Activated CD8-positive, alpha-beta memory T cell treated with anti-CD3 and anti-CD28 coated beads, Interleukin-2, amount 10 ng/mL, durations not matched to agents 7 days and 5 days (primary cell): ENCODE measurements at places on chromosomes 16 and 17. TPM values are rescaled to one million over a fixed set of nuclear protein-coding genes. Genes with fewer than 3 reads are reported as not detected.

Gene CLEC18A
- total RNA-seq = 0.29 TPM

Gene MT1F
- total RNA-seq = 11.4 TPM

Gene MFAP4
- total RNA-seq = not detected

Gene TBC1D3B
- total RNA-seq = 5.8 TPM

Gene OTOA
- total RNA-seq = 0.38 TPM

Gene MYH11
- not detected for total RNA-seq

Gene ANKS4B
- total RNA-seq = not detected

Gene TERB1
- total RNA-seq = not detected

DNA sequence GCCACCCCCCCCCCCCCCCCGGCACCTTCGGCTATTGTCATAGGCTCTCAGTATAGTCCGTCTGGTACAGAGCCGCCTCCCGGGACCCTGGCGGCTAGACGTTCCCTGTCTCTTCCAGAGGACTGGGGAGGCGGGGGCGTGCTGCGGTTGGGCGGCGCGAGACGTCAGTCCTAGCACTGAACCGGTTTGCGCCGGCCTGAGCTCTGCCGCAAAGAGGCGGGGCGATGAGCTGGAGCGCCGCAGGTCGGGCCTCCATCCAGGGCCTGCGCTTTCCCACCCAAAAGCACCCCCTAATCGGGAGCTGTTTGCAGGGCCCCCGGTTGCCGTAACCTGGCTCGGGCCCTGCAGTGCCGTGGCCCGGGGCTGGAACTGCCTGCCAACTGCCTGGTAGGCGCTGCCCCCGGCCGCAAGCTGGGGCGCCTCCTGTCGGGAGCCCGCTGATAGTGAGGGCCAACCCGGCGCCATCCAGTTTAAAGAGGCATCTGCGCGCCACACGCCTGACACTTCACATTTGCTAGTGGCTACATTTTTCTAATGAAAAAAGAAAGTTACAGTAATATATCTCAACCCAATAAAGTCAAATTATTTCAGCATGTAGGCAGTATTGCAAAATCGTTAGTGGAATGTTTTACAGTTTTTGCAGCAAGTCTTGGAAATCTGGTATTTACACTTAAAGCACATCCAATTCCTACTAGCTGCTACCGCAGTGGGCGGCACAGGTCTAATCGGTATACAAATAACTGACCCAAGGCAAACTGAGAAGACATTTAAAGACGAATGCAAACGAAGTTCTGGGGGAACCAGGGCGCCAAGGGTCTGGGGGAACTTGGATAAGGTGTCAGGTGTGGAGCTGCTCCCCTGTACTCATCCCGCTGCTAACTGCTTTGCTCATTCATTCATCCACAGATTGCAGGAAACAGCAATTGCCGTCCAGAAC is 753 bp upstream of the USP22 start:
- peaks cover 2% of the 10 kb centered on the region for H3K27me3 ChIP-seq
- H3K36me3 ChIP-seq = peaks cover 9% of the 10 kb centered on the region
- peaks cover 27% of the 10 kb centered on the region for H3K4me1 ChIP-seq
- H3K27ac ChIP-seq = peak overlapping the region; percentile 86
- H3K4me3 ChIP-seq = peak overlapping the region; percentile 73
- peak; percentile 99 for DNase-seq

GRCh38 chr16:20875355-20875650 is 24.9 kb downstream of the DCUN1D3 start:
- peak overlapping the region; percentile 98 for H3K27ac ChIP-seq
- H3K36me3 ChIP-seq = peaks cover 39% of the 10 kb centered on the region
- no peak for DNase-seq

DNA sequence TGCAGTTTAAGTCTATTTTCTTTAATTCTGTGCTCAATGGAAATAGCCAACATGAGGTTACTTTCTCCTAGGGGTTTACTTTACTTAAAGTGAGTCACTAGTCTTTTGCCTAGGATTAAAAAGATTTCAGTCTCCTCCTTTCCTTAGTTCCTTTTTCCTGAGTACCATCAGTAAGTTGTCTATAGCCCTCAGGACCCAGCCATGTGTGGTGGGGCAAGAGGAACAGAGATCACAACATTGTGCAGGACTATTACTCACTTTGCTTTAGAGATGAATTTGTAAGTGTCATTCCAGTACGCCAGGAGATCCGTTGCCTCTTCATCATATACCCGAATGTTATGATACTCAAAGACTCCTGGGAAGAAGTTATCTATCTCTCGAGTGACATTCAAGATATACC is 27.7 kb upstream of the CORO6 start:
- no peaks in the 10 kb centered on the region for H3K4me1 ChIP-seq
- peaks cover 28% of the 10 kb centered on the region for H3K36me3 ChIP-seq
- no peaks in the 10 kb centered on the region for H3K27me3 ChIP-seq
- H3K4me3 ChIP-seq = no peak overlapping the region

DNA sequence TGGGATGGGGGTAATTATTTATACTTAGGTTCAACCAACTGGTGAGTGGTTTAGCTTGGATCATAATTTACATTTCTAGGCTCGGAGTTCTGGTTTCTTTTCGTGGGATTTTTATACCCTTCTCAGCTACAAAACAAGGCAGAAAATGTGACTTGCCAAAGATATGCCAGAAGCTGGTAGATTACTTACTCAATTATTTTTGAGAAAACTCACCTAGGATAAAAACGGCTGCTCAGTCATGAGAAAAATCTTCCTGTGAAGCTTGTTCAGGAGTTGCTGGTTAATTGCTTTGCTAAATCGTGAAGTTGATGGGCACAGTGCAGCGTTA is 1.1 kb downstream of the NDEL1 start:
- peaks cover 13% of the 10 kb centered on the region for H3K36me3 ChIP-seq
- peak overlapping the region; percentile 97 for H3K27ac ChIP-seq
- peaks cover 34% of the 10 kb centered on the region for H3K4me1 ChIP-seq

GRCh38 chr16:29708917-29709600 is 30.1 kb downstream of the QPRT start:
- no peaks in the 10 kb centered on the region for H3K36me3 ChIP-seq
- no peak for DNase-seq
- H3K4me3 ChIP-seq = no peak overlapping the region
- H3K27ac ChIP-seq = no peak overlapping the region
- peaks cover 10% of the 10 kb centered on the region for H3K4me1 ChIP-seq
- peaks cover 4% of the 10 kb centered on the region for H3K27me3 ChIP-seq

DNA sequence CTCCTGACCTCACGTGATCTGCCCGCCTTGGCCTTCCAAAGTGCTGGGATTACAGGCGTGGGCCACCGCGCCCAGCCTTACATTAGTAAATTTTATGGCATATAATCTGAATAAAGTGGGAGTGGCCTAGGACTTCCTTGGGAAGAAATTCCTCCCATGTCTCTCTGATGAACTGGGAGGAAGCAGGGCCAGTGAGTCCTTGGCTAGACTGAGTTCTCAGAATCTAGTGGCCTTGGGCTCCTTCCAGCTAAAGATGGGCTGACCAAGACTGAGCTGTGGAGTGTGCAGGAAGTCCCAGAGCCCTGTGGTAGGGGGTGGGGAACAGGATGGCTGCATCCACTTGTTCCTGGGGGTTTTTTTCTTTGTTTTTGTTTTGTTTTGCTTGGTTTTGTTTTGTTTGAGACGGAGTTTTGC is 10.0 kb upstream of the NAGLU start:
- no peak overlapping the region for H3K4me3 ChIP-seq
- no peak for DNase-seq
- H3K4me1 ChIP-seq = peaks cover 46% of the 10 kb centered on the region
- peaks cover 37% of the 10 kb centered on the region for H3K27me3 ChIP-seq
- H3K27ac ChIP-seq = no peak overlapping the region

DNA sequence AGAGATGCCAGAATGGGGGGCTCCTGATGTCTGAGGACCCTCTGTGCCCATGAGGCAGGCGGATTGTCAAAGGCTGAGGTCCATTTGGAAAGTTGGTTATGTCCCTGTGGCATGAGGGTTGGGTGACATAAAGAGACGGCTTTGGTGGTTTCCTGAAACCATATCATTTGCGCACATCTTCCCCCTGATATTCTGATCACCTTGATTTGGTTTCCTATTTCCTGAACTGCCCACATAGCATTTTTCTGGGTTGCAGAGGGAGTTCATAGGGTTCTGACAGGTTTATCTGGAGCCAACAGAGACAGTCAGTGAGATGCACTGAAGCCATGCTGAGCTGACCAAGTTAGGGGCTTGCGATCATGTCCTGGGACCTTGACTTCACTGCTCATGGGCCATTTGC is 15.7 kb upstream of the RNF222 start:
- no peak overlapping the region for H3K27ac ChIP-seq
- no peak overlapping the region for H3K4me3 ChIP-seq

GRCh38 chr16:87295661-87296531 is 21.3 kb downstream of the C16orf95 start:
- H3K36me3 ChIP-seq = peaks cover 9% of the 10 kb centered on the region
- H3K27me3 ChIP-seq = no peaks in the 10 kb centered on the region
- no peak for DNase-seq
- no peak overlapping the region for H3K27ac ChIP-seq
- no peak overlapping the region for H3K4me3 ChIP-seq

DNA sequence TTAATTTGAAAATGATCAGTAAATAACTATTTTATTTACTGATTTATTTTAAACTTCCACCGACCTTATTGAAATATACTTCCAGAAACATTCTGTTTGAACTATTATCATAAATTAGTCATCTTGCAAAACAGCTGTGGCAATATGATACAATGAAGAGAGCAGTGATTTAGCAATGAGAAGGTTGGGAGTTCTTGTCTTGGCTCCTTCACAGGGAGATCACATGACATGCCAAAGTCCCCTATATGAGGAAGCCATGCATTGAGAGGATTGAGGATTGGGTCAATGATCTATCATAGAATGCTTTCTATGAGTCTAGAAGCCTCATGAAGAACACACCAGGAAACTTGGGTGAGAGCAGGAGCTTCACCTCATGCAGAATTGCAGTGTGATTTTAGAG is 222.7 kb downstream of the LGALS9B start:
- H3K4me1 ChIP-seq = peaks cover 2% of the 10 kb centered on the region
- H3K4me3 ChIP-seq = no peak overlapping the region
- peaks cover 8% of the 10 kb centered on the region for H3K36me3 ChIP-seq
- H3K27ac ChIP-seq = no peak overlapping the region
- H3K27me3 ChIP-seq = no peaks in the 10 kb centered on the region

GRCh38 chr16:24071666-24072360 is 184.3 kb upstream of the CACNG3 start:
- H3K36me3 ChIP-seq = peaks cover 3% of the 10 kb centered on the region
- no peak overlapping the region for H3K4me3 ChIP-seq
- no peaks in the 10 kb centered on the region for H3K27me3 ChIP-seq

GRCh38 chr17:47813512-47814031 is 8.0 kb downstream of the OSBPL7 start:
- H3K36me3 ChIP-seq = peaks cover 13% of the 10 kb centered on the region
- DNase-seq = no peak
- no peak overlapping the region for H3K4me3 ChIP-seq
- H3K4me1 ChIP-seq = peaks cover 14% of the 10 kb centered on the region
- H3K27ac ChIP-seq = no peak overlapping the region
- no peaks in the 10 kb centered on the region for H3K27me3 ChIP-seq

- H3K4me1 ChIP-seq = no peaks in the 10 kb centered on the region
- no peak overlapping the region for H3K4me3 ChIP-seq
- H3K27me3 ChIP-seq = no peaks in the 10 kb centered on the region
- no peak overlapping the region for H3K27ac ChIP-seq
Measured at GRCh38 chr16:49158029-49158642, 123.5 kb downstream of the CBLN1 start.

DNA sequence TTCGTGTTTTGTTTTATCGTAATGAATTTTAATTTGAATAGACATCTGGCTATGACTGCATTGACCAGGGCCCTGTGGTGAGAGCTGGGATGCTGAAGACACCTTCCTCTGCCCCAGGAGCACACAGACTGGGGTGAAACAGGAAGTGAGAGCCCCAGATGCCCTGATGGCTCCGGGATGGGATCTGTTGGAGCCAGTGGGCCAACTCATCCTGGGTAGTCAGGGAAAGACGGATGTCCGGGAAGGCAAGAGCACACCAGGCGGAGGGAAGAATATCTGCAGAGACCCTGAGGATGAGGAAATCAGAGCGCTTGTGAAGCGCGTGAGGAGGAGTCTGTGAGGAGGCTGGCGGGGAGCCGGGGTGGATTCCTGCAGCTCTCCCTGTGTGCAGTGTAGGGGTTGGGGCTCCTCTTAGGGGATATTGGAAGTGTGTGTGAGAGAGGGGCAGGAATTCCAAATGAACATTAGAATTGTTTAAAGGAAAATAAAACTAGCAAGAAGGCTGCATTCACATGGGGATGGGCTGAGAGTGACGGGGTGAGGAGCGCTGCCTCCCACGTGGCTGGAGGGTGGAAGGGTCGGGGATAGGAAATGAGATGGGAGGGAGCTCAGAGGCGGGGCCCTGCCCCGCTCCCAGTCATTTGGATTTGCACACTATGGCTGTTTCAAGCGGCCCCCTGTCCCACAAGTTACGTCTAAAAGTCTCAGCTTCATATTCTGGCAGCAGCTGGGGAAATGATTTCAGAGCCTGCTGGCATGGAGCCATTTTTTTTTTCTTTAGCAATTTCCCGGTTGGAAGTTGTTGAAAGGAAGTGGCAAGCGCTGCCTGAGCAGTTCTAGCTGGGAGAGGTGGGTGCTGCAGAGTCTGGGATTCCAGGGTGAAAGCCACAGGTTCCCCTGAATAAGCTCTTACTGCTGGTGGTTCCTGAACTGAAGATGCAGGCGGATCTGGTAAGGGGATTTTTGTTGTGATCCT is 71.2 kb upstream of the LGALS9 start:
- no peak overlapping the region for H3K27ac ChIP-seq
- no peaks in the 10 kb centered on the region for H3K27me3 ChIP-seq
- H3K36me3 ChIP-seq = peaks cover 30% of the 10 kb centered on the region
- H3K4me3 ChIP-seq = no peak overlapping the region

DNA sequence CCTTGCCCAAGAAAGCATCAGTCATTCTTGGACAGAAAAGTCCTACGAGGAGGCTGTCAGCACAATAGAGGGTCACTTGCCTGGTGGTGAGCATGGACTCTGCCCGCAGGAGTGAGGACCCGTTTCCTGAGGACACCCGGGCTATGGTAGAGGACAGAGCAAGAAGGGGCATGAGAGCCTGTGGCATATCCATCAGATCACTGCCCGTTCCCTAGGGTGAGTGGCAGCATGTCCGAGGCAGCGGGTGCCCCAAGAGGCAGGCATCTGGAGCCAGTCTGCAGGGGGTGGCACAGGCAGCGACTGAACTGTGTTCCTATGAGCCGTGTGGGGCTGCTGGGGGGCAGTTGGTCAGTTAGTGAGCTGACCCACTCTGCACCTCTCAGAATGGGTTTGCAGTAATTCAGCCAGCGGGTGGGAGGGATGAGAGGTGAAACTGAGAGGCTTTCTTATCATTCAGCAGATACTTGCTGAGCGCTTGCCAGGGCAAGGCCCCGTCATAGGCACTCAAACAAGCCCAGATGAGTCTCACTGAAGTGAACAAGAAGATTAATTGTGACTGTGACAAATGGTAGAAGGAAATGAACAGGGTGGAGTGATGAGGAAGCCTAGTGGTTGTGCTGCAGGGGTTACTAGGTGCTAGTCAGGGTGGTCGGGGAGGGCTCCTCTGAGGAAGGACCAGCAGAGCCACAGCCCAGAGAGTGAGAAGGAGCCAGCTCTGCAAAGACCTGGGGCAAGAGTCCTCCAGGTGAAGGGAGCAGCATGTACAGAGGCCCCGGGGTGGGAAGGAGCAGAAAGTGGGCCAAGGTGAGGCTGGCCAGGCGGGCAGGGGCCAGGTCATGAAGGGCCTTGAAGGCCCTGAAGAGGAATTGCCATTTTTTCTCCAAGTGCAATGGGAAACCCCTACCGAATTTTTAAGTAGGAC is 87.9 kb downstream of the CLEC16A start:
- no peak for DNase-seq
- no peaks in the 10 kb centered on the region for H3K27me3 ChIP-seq
- H3K27ac ChIP-seq = peak overlapping the region; percentile 66
- no peak overlapping the region for H3K4me3 ChIP-seq

GRCh38 chr16:64269756-64270155 is 852.1 kb downstream of the CDH11 start:
- no peak overlapping the region for H3K27ac ChIP-seq
- no peak for DNase-seq
- no peak overlapping the region for H3K4me3 ChIP-seq
- no peaks in the 10 kb centered on the region for H3K4me1 ChIP-seq
- H3K27me3 ChIP-seq = no peaks in the 10 kb centered on the region
